Activated CD4-positive, alpha-beta T cell treated with anti-CD3 and anti-CD28 coated beads for 4 hours (primary cell): ENCODE measurements at places on chromosomes 7 and 10.

DNA sequence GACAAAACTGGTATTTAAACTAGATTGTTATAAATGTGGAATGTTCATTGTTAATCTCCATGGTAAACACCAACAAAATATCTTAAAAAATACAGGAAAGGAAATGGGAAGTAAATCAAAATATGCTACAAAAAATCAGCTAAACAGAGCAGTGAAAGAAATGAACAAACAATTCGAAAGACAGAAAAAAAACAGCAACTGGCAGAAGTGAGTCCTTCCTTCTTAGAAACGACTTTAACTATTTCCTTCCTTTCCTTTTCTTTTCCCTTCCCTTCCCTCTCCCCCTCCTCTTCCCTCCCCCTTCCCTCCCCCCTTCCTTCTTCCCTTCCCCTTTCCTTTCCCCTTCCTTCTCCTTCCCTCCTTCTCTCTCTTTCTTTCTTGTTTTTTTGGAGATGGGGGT lies 12.8 kb downstream of the ZNF248 start:
- no peak for DNase-seq

- no peak for DNase-seq
These were observed 63.3 kb downstream of the CALML3 start for GRCh38 chr10:5588080-5588453.

- no peak for DNase-seq
These were observed 8.4 kb upstream of the HYCC1 start for GRCh38 chr7:23022258-23022769.

DNA sequence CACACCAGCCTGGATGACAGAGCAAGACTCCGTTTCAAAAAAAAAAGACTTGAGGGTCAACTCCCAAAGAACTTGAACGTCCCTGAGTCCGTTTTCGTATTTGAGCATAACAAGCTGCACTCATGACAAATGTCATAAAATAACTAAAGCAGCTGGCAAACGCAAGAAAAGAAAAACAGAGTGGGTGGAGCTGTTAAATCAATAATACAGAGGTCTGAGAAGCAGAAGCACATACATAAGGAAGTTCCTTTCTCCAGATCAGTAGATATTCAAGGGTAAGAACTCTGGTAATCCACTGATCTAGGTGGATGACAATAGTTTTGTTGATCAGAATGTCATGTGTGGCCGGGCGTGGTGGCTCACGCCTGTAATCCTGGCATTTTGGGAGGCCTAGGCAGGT lies 150.1 kb downstream of the FAM107B start:
- no peak for DNase-seq

DNA sequence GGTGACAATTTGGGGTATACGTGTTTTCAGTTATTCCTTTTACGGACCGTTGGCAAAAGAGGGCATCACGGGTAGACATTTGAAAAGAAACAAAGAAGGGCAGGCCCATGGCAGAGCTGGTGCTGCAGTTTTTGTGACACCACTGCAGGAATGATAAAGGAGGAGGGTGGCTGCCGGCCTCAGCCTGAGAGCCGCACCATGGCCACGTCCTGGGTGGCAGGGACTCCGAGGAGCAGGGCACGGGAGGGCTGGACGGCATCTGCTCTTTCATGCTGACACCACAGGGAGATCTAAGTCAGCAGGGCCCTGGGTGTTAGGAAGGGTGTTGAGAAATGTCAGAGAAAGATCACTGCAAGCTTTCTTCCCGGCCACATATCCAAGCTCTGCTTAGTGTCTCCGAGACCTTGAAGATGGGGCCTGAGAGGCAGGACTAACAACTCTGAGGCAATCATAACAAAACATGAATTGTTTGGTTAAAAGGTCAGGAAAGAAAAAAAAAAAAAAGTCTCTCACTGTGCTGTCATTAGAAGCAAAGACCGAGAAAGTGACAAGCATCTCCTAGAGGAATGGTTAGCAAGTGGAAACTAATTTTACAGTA lies 36.6 kb downstream of the INSYN2A start:
- no peak for DNase-seq

DNA sequence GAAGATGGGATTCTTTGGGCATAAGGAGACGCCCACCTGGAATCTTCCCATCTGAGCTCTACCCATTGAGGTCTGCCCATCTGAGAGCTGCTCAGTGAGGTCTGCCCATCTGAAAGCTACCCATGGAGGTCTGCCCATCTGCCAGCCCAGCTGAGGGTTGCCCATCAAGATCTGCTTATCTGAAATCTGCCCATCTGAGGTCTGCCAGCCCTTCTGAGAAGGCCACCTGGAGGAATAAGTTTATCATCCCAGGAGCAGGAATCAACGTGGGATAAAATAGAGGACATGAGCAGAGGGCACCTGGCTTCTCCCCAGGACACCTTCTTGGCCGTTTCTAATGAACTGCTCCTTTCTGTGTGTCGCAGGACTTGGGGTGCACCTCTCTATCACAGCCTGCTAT lies 35.3 kb upstream of the PDZD8 start:
- DNase-seq: no peak

- DNase-seq: peak; percentile 29
These were observed 92.4 kb downstream of the KIF20B start for GRCh38 chr10:89793649-89794254.

DNA sequence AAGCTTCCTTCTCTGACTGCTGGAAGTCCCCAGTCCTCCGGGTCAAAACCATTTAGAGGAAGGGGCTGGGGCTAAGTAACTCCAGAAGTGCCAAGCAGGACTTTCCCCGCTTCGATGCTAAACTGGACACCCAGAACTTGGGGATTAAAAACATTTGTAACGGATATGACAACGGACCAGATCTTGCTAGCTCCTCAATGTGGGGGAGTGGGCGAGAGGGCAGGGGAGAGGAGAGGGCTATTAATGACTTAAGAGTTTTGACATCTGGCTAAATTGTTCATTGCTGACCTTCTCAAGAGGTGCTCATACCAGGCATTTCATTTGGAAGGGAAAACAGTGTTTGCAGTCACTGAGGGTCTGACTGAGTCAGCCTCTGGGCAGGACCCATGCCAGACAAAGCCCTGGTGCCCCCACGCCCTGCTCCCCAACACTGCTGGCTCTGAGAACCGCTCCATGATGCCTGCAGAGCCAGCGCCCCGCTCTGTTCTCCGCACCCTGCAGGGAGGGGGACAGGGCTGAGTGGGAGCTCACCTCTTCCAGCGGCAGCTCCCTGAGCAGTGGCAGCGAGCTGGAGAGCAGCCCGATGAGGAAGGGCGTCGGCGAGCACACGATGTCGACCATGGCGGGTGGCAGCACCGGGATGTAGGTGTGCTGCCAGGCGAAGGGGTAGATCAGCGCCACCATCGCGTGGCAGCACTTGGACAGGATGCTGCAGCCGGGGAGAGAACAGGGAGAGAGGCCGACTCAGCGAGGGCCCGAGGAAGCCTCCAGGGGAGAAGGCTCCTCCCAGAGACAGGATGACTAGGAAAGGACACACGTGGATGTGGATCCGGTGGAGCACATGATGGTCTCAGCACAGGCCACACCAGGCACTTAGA lies 47.7 kb upstream of the MKRN1 start:
- DNase-seq: no peak

DNA sequence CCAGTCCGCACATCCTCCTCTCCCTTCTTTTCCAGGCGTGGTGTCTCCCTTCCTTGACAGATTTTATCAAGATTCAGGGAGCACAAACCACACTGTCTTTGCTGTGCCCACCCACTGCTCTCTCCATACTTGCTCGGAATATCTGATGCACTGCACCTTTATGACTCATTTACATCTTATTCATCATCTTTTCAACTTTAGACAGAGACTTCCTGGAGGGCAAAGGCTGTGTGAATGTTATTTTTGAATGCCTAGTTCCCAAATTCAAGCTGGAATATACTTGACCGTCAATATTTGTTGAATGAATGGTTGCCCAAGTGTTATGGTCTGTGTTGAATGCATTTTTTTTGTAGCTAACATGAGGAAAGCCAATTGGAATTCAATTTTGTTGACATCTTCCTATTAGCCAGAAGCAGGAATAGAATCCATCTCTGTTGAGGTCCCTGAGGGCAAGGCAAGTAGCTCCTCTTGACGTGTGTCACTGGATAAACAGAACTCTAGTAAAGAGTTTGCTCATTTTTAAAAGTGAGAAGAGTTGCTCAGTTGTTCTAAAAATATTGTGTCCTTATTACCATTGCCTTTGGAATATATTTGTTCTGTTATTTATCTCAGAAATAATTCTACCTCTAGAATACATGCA lies 95.0 kb downstream of the KLF6 start:
- DNase-seq: peak; percentile 22

- DNase-seq: no peak
These were observed 174.5 kb upstream of the HDAC9 start for GRCh38 chr7:18320971-18321567.

- no peak for DNase-seq
These were observed 21.3 kb upstream of the TMEM236 start for GRCh38 chr10:17730667-17731066.

DNA sequence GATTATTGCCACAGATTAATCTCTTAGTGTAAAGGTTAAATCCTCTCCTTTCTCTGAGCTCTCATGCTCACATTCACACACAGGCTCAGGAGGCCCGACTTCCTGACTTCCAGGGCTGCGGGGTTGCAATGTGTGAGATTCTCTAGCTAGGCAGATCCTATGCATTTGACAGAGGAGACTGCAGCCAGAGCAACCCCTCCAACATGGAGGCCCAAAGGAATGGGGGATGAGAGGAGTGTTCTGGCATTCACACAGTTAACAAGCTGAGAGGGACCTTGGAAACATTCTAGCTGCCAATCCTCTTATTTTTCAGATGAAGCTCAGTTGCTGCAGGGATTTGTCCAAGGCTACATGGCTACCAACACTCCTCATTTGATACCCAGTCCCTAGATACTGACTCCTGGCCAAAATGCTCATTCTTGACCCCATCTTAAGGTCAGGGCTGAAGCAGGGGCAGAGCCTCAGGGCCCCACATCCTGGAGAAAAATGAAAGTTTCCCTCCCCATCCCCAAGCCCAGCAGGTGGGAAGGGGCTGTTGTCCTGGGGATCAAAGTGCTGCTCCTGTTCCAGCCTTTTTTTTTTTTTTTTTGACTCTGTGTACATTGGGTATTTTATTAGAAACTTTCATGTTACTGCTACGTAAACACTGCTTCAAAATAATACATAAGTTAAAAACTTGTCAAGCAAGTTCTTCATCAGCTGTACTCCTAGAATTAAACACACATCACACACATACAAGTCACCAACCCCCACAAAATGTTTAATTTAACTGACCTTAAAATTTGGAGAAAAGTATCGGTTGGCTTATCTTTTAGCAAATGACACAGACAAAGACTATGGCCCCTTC lies 325.6 kb downstream of the PLXNA4 start:
- DNase-seq: no peak

DNA sequence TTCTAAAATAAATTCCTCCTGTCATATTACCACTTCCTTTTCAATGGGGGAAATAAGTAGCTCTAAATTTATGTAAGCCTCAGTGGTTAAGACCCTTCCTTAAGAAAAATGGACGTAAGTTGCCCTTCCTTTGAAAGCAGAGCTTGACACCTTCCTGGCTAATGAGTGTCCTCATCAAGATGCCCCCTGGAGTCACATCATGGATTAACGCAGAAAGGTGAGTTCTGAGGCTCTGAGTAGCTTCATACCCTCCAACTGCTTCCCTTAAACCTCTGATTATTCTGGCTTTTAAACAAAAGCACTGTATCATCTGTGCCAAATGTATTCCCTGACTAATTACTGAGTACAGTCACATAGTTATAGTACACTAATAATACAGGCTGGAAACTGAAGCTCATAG lies 14.7 kb downstream of the KCTD7 start:
- no peak for DNase-seq

- no peak for DNase-seq
These were observed 32.0 kb upstream of the HABP2 start for GRCh38 chr10:113520690-113521474.

- no peak for DNase-seq
These were observed 96.7 kb upstream of the SLC25A13 start for GRCh38 chr7:96418581-96418980.

DNA sequence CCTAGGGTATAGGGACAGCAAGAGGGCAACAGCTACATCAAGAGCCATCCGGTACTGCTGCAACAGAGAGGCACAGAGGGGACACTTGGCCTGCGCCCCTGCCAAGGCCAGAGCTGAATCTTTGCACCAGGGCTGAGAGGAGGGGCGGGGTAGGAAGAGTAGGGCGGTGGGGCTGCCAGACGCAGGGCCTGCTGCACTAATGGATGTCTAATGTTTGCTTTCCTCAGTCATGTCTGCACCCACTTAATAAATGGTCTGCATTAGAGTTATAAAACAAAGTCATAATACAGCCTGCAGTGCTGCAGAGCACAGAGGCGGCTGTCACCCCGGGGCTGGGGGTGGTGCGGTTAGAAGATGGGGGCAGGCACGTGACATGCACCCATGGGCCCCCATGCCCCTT lies 42.2 kb upstream of the SLC29A3 start:
- DNase-seq: no peak

- DNase-seq: no peak
These were observed 354.4 kb upstream of the BMPER start for GRCh38 chr7:33550979-33551378.

- DNase-seq: peak; percentile 75
These were observed 484.0 kb upstream of the GALNT17 start for GRCh38 chr7:70647801-70648498.

- no peak for DNase-seq
These were observed 118.8 kb downstream of the RELN start for GRCh38 chr7:103870664-103871063.

- no peak for DNase-seq
These were observed 7.9 kb downstream of the EDRF1 start for GRCh38 chr10:125727436-125727835.

DNA sequence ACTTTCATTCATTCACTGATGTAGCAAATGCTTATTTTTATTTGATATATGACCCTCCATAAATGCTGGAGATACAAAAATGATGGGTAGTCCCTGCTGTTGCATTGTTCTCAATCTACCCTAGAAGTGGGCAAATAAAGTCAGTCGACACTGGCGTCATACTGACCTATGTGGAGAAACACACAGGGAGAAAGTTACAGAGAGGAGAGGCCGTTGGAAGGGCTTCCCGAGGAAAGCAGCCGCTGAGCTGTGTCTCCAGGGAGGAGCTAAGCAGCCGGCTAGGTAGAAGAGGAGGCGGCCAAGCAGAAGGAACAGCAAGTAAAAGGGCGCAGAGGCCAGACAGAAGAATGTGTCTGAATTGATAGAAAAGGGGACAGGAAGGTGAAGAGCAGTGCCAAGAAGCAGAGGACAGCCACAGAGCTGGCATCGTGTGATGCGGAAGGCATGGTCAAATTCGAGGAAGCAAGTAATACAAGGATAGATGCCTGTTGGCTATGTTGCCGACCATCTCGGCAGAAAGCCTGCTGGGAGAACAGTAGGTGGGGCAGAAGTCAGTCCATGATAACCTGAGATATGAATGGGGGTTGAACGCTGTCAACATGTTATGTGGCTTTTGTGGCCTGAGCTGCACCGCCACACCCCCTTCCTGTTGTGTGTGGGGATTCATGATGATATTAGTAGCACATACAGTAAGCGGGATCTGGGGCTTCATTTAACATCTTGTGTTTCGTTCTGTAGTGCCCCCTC lies 25.9 kb downstream of the ST8SIA6 start:
- peak; percentile 66 for DNase-seq

- no peak for DNase-seq
These were observed at the start of gene NRP1 for GRCh38 chr10:33334153-33334804. TSS of gene NRP1 (minus strand) at chr10:33334667. CDS start at chr10:33334382, 285 bp downstream.

DNA sequence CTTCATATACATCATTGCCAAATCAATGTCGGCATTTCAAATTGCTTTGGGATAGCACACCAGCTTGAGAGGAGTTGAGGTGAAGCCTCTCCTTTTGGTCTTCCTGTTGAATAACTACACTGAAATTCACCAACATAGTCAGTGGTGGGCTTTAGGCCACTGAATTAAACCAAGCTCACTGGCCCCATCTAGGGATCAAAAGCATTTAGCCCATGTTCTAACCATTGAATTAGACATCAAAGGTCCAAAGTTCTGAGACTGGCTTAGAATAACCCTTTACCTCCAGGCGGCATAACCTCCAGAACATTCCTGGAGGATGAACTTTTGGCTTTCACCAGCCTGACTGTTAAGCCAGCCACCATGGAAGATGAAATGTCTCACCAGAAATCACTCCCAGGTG lies 54.6 kb downstream of the BPGM start:
- DNase-seq: peak; percentile 34
